ENCODE measurements at places on chromosomes 11 and 22.
A peak's percentile ranks its signal among the peaks of the same experiment; 100 is the strongest.

DNA sequence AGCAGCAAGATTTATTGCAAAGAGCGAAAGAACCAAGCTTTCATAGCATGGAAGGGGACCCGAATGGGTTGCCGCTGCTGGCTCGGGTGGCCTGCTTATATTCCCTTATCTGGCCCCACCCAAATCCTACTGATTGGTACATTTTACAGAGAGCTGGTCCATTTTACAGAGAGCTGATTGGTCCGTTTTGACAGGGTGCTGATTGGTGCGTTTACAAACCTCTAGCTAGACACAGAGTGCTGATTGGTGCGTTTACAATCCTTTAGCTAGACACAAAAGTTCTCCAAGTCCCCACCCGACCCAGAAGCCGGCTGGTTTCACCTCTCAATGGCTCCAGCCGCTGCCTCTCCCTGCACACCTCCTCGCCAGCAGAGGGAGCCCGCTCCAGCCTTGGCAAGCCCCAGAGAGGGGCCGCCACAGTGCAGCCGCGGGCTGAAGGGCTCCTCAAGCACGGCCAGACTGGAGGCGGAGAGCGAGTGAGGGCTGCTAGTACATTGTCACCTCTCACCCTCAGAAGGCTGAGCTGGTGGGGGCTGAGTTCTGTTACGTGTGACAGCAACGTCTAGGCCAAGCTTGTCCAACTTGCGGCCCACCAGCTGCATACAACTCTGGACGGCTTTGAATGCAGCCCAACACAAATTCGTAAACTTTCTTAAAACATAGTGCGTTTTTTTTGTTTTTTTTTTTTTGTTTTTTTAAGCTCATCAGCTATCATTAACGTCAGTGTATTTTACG is 8.7 kb downstream of the PTH start:
- no peak for DNase-seq

GRCh38 chr11:44404301-44404700 is 94.4 kb upstream of the ALX4 start:
- DNase-seq: no peak

GRCh38 chr11:12215181-12215593 is 104.8 kb downstream of the MICAL2 start:
- no peak for DNase-seq

DNA sequence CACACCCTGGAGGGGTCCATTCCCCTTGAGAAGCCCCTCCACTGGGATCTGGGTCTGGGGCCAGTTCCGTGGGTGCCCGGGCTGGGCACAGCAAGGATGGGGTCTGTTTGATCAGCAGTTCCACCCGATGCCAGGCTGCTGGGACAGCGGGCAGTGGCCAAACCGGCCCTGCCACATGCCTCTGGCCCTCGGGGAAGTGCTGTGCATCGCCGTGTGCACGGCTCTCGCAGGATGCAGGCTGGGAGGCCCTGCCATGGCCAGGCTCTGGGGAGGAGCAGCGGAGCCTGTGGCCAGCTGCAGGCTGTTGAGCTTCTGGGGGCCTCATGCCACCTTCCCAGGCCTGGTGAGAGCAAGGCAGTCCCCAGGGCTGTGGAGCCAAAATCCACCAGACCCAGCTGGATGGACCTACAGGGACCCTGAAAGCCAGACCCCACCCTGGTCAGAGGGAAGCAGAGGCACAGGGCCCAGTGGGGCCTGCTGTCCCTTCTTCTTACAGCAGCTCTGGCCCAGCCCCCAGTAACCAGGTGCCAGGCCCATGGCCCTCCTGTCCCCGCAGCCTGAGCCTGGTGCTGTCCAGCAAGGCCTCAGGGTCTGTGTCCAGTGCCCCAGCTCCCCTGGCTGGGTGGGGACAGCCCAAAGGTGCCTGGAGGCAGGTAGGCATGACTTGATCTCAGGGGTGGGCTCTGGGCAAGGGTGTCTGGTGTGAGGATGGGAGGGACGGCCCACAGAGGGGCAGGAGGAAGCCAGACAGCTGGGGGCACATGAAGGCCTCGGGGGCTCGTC is 57.3 kb downstream of the WNT7B start:
- DNase-seq: no peak

- peak; percentile 18 for DNase-seq
Observed at GRCh38 chr11:127632976-127633680, 632.6 kb upstream of the KIRREL3 start.

DNA sequence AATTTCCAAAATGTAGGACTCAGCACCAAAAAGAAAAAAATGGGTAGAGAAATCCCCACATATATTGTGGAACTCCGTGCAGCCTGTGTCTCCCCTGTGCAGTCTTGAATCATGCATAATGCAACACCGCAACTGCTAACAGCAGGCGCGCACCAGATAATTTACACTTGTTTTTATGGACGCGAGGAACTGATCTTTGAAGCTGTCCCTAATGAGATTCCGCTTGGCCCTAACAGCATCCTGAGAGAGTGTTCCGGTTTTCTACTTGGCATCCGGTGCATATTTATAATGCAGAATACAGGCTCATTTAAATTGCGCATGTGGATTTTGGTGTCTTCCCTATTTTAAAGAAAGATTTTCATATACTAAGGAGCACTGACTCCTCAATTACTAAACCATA is 21.1 kb downstream of the MPPED2 start:
- DNase-seq: no peak

Measured in fibroblast of skin of left quadriceps (primary cell).